ENCODE measurements at places on chromosomes 6 and 20.

DNA sequence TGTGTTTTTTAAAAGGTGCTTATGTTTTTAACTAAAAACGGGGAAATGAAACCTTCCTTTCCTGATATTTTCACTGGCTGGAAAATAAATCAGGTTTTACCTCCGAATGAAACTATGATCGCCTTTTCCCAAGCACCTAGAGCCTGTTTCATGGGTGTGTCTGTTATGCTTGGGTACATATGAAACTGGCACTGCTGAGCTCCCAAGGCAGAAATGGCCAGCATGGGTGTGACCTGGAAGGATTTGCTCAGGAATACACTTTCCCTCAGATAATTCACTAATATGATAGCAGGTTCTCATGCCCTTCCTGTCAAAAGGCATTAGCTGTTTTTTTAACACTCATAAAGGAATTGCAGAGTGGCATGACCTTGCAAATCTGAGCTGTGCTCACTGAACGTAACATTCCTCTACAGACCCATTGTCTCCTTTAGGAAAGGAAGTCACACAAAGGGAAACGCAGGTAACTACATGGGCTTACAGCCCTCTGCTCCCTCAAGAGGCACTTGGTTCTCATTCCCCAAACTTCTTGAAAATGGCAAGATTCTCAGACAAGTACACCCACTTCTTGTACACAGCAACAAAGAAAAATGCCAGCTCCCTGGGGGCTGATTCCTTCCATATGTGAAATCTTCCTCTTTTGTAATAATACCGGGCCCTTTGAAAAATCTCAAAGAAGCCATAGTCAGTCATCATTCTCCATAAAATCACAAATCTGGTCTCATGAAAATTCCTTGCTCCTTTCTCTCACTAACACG is 72.7 kb downstream of the METTL24 start:
- DNase-seq = no peak

- DNase-seq = no peak
These were observed 31.3 kb downstream of the TRIM27 start for GRCh38 chr6:28892525-28892924.

- no peak for DNase-seq
These were observed 745.7 kb downstream of the MAFB start for GRCh38 chr20:39943336-39943735.

- DNase-seq = no peak
These were observed 103.4 kb downstream of the PDE10A start for GRCh38 chr6:165559632-165560031.

DNA sequence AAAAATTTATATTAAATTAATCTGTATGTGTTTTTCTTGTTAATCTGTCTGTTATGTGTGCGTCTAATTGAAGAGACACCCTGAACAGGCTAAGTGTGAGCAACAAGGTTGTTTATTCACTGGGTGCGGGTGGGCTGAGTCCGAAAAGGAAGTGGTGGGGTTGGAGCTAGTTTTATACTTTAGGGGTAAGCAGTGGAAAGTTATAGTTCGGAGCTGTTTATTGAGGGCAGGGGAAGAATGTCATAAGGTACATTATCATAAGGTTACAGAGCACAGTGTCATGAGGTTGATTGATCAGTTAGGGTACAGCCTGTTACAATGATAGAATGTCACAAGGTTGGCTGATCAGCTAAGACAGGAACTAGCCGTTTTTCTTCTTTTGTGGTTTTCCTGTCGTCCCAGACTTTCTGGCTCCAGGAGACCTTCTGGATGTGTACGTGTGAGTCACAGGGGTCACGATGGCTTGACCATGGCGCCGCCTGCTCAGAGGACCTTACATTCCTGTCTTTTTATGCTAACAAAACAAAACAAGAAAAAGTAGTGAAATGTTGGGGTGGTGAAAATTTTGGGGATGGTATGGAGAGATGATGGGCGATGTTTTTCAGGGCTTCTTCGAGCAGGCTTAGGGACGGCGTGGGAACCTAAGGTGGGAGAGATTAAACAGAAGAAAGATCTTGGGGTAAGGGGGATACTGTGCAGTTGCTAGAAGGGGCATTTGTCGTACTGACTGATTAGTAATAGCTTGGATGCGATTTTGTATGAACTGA is 754.0 kb upstream of the ADGRB3 start:
- DNase-seq = no peak

GRCh38 chr20:3674995-3675900 is 6.6 kb downstream of the ADAM33 start:
- DNase-seq = no peak

DNA sequence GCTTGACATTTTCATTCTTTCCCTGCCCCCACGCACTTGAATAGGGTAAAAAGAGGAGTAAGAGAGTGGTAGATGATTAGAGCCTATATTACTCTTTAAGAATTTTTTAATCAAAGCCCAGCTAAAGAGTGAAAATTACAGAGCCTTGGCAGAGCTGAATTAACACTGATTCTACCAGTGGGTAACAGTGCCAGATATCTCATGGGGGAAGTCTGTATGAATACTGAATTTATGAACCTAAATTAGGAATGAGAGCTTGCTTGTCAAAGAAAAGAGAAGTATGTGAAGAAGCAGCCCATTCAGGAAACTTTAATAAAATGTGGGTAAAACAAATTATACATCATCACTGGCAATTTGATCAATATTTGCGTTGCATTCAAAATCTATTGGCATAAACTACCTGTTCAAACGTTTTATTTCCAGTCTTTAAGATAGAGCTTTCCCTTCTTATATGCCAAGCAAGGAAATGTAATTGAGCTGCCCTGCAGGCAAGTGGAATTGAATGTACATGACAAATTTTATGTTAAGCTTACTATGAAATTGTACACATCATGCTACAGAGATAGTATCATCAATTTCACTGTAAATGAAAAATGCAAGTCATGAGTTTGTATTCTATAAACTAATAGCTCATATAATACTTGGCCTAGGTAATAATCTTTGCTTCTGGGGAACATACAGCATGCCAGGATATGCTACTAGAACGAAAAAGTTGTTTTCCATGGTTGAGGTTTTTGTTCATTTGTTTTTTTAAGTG is 14.5 kb downstream of the SOBP start:
- no peak for DNase-seq

- DNase-seq = no peak
These were observed 206.3 kb downstream of the UNC5CL start for GRCh38 chr6:40832691-40833090.
